ENCODE measurements at places on chromosomes 11 and 22.
A peak's percentile ranks its signal among the peaks of the same experiment; 100 is the strongest.

- no peak for DNase-seq
These were observed 188.9 kb downstream of the BRD1 start for GRCh38 chr22:49638788-49639187.

- no peak for DNase-seq
These were observed 62.9 kb downstream of the MYEOV start for GRCh38 chr11:69356703-69357457.

DNA sequence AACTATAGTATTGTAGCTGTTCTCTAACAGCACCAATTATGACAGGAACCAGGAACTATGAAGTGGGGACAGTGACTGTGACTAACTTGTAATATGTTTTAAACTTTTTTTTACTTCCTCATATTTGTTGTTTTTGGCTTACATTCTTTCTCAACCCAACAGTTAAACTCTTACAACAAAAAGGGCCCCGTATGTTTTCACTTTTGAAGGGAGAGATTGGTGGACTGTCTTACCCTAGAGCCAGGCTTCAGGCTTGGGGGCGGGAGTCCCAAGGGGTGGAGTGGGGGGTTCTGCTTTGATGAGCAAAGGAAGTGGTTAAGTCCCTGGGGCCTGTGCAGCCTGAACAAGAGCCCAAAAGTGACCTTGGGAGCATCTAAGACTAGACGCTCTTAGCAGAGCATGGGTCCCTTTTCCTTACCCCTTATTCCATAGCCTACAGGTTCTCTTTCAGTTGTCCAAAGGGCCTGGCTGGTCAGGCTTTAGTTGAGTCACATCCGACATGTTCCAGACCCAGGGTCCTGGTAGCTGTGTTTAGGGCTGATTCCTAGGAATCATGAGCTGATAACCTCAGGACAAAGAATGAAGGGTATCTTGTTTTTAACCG, 38.8 kb downstream of the STIM1 start:
- peak; percentile 4 for DNase-seq

GRCh38 chr11:57762235-57762861, 746 bp downstream of the CTNND1 start:
- DNase-seq: no peak

GRCh38 chr11:72673943-72674828, at the start of gene PDE2A:
PDE2A (minus strand) TSS chr11:72674422; CDS start chr11:72674207, 215 bp downstream.
- DNase-seq: no peak

GRCh38 chr11:68682531-68682961, 1.8 kb upstream of the GAL start:
- DNase-seq: no peak

GRCh38 chr22:45469281-45470073, 33.2 kb upstream of the FBLN1 start:
- no peak for DNase-seq

DNA sequence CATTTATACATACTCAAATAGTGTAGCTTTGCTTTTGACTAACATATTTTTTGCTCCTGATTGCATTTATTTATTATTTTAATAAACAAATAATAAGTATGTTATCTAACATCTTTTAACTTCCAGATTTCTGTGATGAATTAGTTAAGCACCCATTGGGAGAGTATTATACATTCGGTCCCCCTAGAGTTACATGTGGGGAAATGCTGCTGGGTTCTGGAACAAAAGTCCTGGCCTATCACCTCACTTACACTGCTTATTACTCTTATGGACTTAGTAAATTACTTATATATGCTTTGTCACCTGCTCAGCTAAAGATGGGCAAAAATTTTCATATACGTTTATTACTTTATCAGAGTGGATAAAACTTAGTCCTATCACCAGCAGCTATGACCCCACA, 1163.0 kb downstream of the FAM181B start:
- DNase-seq: no peak

- no peak for DNase-seq
These were observed 15.3 kb downstream of the IL17REL start for GRCh38 chr22:49997251-49997599.

DNA sequence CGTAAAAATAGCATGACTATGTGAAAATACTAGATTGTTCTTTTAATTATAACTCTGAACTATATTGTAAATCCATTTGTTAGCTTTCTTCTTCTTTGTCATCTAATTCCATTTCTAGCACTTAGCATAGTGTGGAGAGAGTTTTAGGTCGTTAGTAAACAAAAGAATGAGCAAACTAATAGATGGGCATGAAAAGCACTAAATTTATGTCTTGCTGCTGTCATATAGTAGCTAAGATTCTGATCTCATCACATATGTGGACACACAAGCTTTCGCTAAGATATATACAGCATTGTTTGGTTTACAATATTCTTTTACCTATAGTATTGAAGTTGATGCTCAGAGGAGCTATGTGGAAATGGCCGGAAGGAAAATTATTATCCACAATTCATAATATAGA, 370.5 kb downstream of the CNTN5 start:
- DNase-seq: no peak

GRCh38 chr11:78808923-78809322, 234.3 kb upstream of the NARS2 start:
- DNase-seq: no peak

- no peak for DNase-seq
These were observed 727.1 kb downstream of the NELL1 start for GRCh38 chr11:21396342-21397008.

- DNase-seq: no peak
These were observed 23.1 kb downstream of the RGL4 start for GRCh38 chr22:23713696-23714595.

GRCh38 chr22:22815397-22816170, 72.0 kb upstream of the IGLL5 start:
- no peak for DNase-seq

DNA sequence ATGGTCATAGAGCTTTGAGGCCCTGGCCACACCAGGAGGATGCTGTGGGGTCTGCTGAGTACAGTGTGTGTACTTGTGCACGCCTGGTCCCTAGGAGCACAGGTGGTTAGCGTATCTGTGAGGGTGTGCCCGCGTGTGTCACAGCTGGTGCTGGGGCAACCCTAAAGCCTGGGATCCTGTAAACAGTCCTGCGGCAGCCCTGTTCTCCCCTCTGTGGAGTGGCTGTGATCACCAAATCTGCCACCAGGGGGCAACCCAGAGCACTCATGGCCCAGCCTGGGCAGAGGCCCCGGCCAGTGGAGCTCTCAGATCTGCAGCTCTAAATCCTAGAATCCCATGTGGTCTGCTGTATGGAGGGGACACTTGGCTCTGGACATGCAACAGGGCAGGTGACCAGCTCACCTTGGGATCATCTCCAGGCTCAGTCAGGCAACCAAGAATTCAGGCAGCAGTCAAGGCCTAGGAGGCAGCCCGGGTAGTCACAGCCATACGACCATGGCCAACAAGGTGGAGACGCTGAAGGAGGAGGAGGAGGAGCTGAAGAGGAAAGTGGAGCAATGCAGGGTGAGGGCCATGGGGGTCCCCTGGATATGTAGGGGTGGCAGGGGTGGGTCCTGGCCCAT, 3.9 kb downstream of the SH3BP1 start:
- DNase-seq: peak; percentile 86

GRCh38 chr11:26677566-26677965, 44.3 kb downstream of the SLC5A12 start:
- no peak for DNase-seq

DNA sequence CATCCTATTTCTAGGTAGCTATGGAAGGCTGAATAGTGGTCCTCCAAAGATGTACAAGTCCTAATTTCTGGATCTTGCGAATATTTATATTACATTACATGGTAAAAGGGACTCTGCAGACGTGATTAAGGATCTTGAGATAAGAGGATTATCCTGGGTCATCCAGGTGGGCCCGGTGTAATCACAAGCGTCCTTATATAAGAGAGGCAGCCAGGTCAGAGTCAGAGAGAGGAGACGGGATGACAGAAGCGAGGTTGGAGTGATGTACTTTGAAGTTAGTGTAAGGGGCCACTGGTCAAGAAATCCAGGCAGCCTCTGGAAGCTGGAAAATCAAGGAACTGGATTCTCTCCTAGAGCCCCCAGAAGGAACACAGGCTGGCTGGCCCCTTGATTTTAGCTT, 70.1 kb upstream of the MYOD1 start:
- no peak for DNase-seq

DNA sequence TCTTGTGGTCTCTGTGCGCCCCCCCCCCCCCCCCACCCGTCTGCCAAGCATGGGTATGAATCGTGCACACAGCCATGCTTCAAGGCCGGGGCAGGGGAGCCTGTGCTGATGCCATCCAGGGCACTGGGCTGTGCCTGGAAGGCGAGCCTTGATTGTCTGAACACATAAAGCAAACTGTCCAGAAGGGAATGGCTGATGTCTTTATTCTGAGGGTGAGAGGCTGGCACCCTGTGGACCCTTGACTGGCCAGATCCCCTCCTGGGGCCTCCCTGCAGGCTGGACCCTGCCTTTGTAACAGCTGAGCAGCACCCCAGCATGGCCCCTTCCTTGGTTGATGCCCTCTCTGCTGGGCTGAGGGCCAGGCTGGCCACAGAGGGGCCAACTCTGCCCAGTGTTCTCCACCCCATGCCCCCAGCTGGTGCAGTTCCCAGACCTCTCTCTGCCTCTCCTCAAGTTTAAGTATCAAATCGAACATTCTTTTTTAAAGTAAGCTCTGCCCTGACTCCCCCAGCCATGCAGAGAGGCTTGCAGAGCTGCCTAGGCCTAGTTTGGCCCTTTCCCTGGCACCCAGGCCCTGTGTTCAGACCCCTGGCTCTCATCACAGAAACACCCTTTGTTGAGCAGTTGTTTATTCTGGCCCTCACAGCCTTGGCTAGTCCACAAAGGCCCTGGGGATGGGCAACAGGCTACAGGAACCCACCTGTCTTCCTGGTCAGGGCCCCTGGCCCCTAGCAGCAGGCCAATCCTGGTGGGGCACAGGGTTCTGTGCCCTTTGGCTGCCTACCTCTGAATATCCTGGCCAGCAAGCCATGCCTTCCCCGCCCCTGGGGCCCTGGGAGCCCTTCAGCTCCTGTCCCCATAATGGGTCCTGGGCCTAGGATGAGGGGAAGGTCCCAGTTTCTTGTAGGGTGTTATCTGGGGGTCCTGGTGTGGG, 3.9 kb upstream of the RANBP1 start:
- DNase-seq: no peak

- DNase-seq: no peak
These were observed 61.3 kb downstream of the CABIN1 start for GRCh38 chr22:24072361-24072760.

GRCh38 chr22:36546092-36546804, 17.3 kb upstream of the EIF3D start:
- DNase-seq: peak; percentile 8

DNA sequence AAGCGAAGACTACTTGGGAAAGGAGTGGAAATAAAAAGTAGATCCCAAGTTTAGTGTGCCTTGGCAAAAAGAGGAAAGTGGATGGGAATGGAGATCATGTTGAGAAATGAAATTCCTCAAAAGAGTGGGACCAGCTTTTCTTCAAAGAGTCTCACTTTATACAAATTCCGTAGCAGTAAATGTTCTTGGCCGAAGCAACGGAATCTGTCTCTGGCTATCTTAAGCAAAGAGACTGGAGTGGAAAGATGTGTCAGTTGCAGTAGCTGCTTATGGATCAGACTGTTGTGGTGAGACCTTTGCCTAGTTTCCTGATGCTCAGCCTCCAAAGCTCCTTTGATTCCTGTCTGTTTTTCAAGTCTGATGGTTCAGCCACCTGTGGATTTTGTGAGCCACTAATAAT, 73.6 kb downstream of the CSTPP1 start:
- no peak for DNase-seq

DNA sequence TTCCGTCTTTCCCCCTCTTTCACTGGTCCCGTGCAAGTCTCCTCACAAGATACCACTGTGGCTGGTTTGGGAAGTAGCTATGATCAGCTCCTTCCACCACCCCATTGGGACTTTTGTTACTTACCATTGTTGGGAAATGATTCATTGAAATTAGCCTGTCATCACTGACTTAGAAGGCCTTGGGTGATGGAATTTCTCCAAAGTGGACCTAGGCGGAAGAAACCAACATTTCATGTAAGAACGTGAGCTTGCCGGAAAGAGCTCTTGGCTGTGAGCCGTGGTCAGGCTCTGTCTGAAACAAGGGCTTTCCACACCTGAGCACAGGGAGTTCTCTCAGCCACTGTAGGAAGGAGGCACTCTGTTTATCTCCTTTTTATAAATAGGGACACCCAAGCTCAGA, 23.5 kb upstream of the CRYBB3 start:
- no peak for DNase-seq

- DNase-seq: no peak
These were observed 25.7 kb upstream of the MRPL17 start for GRCh38 chr11:6708876-6709275.

- no peak for DNase-seq
These were observed 610.3 kb downstream of the TBC1D22A start for GRCh38 chr22:47372596-47373385.

Data from activated CD4-positive, CD25-positive, alpha-beta regulatory T cell (primary cell).